ENCODE measurements at places on chromosomes 1 and 21. TPM values are rescaled to one million over a fixed set of nuclear protein-coding genes. Genes with fewer than 3 reads are reported as not detected.

Gene MGST3
- total RNA-seq = 172 TPM

GRCh38 chr1:101918277-101918676, 78.4 kb downstream of the OLFM3 start:
- no peak for DNase-seq

DNA sequence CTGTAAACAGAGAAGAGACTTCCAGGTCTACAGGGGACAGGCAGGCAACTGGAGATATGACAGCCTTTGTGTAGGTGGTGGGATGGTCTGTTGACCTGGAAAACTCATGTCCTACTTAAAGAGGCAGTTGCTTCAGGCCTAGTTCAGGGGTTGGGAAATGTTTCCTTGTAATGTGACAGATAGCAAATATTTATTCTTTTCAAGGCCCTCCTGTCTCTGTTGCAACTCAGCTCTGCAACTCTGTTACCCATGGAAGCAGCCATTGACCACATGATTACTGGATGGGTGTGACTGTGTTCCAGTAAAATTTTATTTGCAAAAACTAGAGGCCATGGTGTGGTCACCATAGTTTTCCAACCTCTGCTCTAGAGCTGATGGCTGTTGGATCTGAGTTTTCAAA, 341.9 kb downstream of the PTBP2 start:
- no peak for DNase-seq

Gene RGS1
- total RNA-seq = 107 TPM

GRCh38 chr1:204852854-204853253, 17.8 kb upstream of the NFASC start:
- DNase-seq = no peak
